Neural crest cell (in vitro differentiated cells): ENCODE measurements at places on chromosomes 6 and 20.

GRCh38 chr6:42514745-42515144 is 49.1 kb upstream of the UBR2 start:
- no peaks in the 10 kb centered on the region for H3K36me3 ChIP-seq
- peaks cover 16% of the 10 kb centered on the region for H3K4me1 ChIP-seq
- no peak overlapping the region for H3K27ac ChIP-seq

DNA sequence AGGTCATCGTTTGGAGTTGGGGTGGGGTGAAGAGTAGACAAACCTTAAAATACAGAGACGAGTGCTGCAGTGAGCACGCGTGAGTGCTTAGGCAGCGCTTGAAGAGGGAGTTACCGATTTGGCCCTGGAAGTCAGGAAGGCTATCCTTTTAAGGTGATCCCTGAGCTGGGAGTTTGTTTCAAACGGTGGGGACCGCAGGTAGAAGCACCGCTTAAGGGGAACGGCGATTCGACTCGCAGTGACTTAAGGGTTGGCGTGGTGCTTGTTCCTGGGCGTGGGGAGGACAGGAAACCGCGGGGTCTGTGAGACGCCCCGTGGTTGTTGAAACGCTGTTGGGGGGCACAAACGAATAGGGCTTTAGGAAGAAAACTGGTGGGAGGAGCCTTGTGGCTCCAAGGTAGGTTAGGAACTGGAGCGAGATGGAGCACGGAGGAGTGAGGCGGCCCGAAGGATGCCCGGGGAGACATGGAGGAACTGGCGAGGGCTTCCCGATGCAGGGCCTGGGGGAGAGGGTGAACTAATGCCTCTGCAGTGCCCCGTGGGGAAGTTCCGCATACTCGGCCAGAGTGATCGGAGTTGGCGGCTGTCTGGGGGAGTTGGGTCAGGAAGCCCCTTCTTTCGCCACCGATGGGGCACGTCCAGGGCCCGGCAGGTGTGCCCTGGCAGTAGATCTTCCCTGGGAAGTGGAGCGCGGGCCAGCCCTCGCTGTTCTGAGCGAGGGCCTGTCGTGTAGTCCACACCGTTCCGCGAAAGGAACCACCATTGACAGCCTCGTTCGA is 1.3 kb upstream of the CDYL start:
- peak; percentile 20 for DNase-seq
- peak overlapping the region; percentile 84 for H3K4me3 ChIP-seq
- H3K27ac ChIP-seq, result no peak overlapping the region
- peaks cover 42% of the 10 kb centered on the region for H3K27me3 ChIP-seq

- H3K27ac ChIP-seq, result no peak overlapping the region
- H3K36me3 ChIP-seq, result no peaks in the 10 kb centered on the region
- H3K27me3 ChIP-seq, result no peaks in the 10 kb centered on the region
- no peaks in the 10 kb centered on the region for H3K4me1 ChIP-seq
Observed at GRCh38 chr6:127176146-127176545, 57.7 kb downstream of the RSPO3 start.

- no peak overlapping the region for H3K27ac ChIP-seq
- no peak for DNase-seq
- H3K36me3 ChIP-seq, result peaks cover 13% of the 10 kb centered on the region
- no peak overlapping the region for H3K4me3 ChIP-seq
Observed at GRCh38 chr6:37282371-37282770, 24.4 kb upstream of the TMEM217 start.

DNA sequence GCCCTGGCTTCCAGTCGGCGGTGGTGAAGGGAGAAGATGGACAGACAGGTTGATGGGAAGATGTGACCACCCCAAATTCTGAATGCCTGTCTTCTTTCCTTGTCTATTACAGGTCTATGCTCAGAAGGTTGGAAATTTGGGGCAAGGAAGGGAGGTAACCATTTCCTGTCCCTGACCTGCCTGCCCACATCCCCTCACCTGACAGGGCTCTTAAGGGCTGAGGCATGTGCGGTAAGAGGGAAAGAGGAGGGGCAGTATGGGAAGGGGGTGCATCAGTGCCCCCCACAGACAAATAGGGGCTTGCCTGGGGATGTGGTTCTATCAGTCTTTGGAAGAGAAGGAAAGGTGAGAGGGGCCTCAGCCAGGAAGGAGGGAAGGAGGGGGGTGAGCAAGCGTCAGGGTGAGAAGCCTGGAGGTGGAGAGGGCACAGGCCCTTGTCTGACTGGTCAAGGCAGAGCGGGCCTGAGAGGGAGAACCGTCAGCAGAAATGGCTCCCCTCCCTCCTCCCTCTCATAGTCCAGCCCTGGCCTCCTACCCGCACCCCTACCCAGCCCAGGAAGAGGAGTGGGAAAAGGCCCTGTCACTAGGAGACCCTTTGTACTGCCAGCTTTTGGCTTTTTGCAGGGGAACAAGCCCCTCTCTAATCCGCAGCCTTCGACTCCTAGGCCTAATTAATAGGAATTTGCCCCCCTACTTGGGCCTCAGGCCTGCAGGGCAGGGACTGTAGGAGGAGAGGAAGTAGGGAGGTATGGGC is 104.4 kb upstream of the FOXP4 start:
- H3K4me1 ChIP-seq, result peaks cover 39% of the 10 kb centered on the region
- no peaks in the 10 kb centered on the region for H3K36me3 ChIP-seq
- peak overlapping the region; percentile 77 for H3K27ac ChIP-seq

- no peak overlapping the region for H3K27ac ChIP-seq
- no peaks in the 10 kb centered on the region for H3K36me3 ChIP-seq
- no peak for DNase-seq
- H3K27me3 ChIP-seq, result peaks cover 14% of the 10 kb centered on the region
- H3K4me3 ChIP-seq, result no peak overlapping the region
- no peaks in the 10 kb centered on the region for H3K4me1 ChIP-seq
Observed at GRCh38 chr6:29336269-29336668, 32.4 kb downstream of the OR5V1 start.

- H3K4me1 ChIP-seq, result peaks cover 3% of the 10 kb centered on the region
- no peak overlapping the region for H3K27ac ChIP-seq
- DNase-seq, result no peak
- H3K27me3 ChIP-seq, result no peaks in the 10 kb centered on the region
- no peaks in the 10 kb centered on the region for H3K36me3 ChIP-seq
Observed at GRCh38 chr20:60718743-60719480, 533.1 kb upstream of the CDH4 start.

DNA sequence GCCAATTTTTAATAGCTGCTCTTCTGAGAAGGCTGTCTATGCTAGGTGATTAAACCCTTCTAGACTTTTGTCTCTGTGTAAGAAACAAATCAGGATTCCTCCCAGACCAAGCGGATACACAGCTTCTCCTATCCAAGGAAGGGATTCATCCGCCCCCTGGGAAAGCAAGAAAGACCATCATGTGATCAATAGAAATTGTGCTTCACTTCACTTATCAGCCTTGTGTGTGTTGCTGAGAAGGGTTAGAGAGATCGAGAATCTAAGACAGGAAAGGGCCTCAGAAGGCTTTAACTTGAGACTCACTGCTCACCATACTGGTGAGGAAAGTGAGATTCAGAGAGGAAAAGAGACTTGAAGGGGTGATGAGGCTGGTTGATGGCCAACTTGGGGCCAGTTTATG is 1.5 kb downstream of the ABCC10 start:
- peak overlapping the region; percentile 99 for H3K4me3 ChIP-seq
- no peak for DNase-seq
- H3K4me1 ChIP-seq, result peaks cover 19% of the 10 kb centered on the region
- no peak overlapping the region for H3K27ac ChIP-seq
- H3K27me3 ChIP-seq, result peaks cover 4% of the 10 kb centered on the region
- H3K36me3 ChIP-seq, result peaks cover 6% of the 10 kb centered on the region

DNA sequence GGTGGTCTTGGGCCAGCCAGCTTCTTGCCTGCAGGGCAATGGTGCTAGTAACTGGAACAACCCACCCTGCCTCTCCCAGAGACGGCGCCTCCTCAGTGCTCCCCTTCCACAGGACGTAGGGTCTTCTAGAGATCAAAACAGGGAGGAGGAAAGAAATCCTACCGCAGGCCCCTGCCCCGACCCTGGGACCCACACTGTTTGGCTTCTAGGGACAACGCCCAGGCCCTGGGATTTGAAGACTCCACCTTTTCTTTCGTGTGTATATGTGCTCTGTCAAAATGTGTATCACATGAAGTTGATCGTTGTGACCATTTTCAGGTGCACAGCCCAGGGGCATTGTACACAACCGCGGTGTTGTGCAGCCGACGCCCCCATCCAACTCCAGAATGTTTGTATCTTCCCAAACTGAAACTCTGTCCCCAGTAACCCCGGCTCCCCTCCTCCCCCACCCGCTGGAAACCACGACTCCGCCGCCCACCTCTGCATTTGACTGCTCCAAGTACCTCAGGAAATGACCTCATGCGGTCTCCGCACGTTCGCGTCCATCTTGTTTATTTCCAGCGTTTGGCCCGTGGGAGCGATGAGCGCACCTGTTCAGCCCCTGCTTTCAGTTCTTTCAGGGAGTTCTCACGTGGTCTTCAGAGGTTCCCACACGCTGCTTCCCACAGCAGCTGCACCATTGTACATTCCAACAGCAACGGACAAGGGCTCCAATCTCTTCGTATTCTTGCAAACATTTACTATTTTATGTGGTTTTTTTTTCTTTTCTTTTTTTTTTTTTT is 3.4 kb upstream of the BHLHE23 start:
- peaks cover 74% of the 10 kb centered on the region for H3K27me3 ChIP-seq
- no peak overlapping the region for H3K4me3 ChIP-seq
- H3K4me1 ChIP-seq, result peaks cover 18% of the 10 kb centered on the region

GRCh38 chr6:11260249-11261038 is 28.0 kb upstream of the NEDD9 start:
- H3K4me1 ChIP-seq, result peaks cover 16% of the 10 kb centered on the region
- no peak for DNase-seq
- no peak overlapping the region for H3K4me3 ChIP-seq
- H3K27me3 ChIP-seq, result no peaks in the 10 kb centered on the region

GRCh38 chr6:156701966-156702365 is 75.2 kb upstream of the ARID1B start:
- H3K27me3 ChIP-seq, result no peaks in the 10 kb centered on the region
- no peak for DNase-seq
- H3K4me3 ChIP-seq, result no peak overlapping the region
- H3K36me3 ChIP-seq, result no peaks in the 10 kb centered on the region
- no peak overlapping the region for H3K27ac ChIP-seq
- peaks cover 13% of the 10 kb centered on the region for H3K4me1 ChIP-seq

DNA sequence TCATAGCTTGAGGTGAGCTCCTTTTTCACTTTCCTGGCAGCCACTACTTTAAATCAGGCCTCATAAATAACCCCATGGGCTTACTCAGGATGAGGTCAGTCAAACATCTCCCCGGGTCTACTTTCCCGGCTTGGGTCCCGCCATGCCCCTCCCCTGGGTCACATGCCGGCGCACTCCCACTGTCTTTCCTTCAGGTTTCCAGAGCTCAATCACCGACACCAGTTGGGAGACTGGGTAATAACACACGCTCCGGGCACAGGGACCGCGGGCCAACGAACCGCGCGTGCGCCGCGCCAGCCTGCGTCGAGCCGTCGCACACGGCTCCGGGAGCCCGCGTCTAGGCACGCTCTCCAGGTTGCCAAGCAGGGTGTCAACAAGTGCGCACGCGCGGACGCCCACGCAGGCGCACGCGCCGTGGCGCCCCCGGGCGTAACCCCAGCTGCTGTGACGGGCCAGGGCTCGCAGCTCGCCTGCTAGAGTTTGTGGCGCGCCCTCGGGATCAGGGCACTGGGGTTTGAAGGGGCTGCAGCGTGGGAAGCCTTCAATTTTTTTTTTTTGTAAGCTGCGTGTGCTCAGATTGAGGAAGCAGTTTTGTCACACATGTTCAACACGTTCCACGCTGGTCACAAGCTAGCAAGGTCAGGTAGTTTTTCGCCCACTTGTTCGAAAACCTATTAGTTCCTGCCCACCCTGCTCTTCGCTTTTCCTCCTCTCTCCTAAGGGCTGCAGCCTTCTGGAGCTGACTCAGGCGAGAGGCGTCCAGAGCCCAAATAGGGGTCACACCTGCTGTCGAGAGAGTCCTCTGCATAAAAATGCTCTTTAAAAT is 31.8 kb downstream of the TFAP2B start:
- H3K27ac ChIP-seq, result peak overlapping the region; percentile 88
- H3K36me3 ChIP-seq, result peaks cover 4% of the 10 kb centered on the region
- peak overlapping the region; percentile 89 for H3K4me3 ChIP-seq
- no peak for DNase-seq
- peaks cover 87% of the 10 kb centered on the region for H3K27me3 ChIP-seq

DNA sequence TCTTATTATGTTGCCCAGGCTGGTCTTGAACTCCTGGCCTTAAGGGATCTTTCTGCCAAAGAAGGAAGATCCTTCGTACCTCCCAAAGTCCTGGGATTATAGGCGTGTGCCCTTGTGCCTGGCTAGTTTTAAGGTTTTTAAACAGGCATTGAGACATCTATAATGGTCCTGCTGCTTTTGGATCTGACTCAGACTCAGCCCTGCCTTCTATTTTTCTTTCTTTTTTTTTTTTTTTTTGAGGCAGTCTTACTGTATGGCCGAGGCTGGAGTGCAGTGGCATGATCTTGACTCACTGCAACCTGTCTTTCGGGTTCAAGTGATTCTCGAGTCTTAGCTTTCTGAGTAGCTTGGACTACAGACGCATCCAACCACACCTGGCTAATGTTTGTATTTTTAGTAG is 73.7 kb downstream of the PHF20 start:
- no peak overlapping the region for H3K4me3 ChIP-seq
- DNase-seq, result no peak
- peaks cover 43% of the 10 kb centered on the region for H3K36me3 ChIP-seq

DNA sequence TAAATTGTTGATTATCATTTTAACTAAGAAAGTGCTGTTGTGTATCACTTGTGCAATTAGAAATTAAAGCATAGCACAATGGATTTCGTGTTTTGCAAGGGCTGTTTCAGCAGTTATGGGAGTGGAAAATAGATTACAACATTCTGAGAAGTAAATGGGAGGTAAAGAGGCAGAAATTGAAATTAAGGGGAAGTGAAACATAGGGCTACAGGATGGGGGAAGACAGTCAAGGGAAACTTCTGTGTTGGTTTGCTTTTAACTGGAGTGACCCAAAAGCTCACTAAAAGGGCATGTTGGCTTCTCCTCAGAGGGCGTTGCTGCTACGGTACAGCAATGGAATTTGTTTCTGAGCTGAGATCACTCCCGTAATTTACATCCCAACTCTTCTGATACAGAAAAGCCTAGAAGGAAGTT is 147.5 kb downstream of the BCAS1 start:
- DNase-seq, result no peak
- H3K36me3 ChIP-seq, result no peaks in the 10 kb centered on the region
- H3K27me3 ChIP-seq, result no peaks in the 10 kb centered on the region
- peaks cover 17% of the 10 kb centered on the region for H3K4me1 ChIP-seq
- H3K27ac ChIP-seq, result no peak overlapping the region
- H3K4me3 ChIP-seq, result no peak overlapping the region

- peaks cover 4% of the 10 kb centered on the region for H3K36me3 ChIP-seq
- peak overlapping the region; percentile 28 for H3K4me3 ChIP-seq
- peak overlapping the region; percentile 15 for H3K27ac ChIP-seq
- DNase-seq, result no peak
- no peaks in the 10 kb centered on the region for H3K27me3 ChIP-seq
Observed at GRCh38 chr20:10429443-10429981, 4.5 kb downstream of the MKKS start.
